ENCODE measurements at places on chromosomes 6 and 20.

- no peak for DNase-seq
These were observed 4.6 kb downstream of the ADIG start for GRCh38 chr20:38585404-38586180.

DNA sequence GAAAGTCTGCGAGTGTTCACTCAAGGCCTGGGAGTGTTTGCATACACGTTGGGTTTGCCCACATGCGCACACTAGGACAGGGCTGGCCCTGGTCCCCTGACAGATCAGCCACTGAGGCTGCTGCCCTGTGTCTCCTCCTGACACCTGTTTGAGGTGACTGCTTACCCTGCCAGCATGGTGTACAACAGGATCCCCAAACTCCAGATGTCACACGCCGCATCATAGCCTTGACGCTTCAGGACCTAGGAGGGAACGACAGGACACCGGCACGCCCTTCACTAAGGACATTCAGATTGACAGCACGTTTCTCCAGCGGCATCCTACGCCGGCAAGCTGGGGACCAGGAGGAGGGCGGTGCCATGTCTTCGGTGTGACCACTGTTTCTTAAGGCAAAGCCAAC is 37.0 kb upstream of the MPC1 start:
- DNase-seq: no peak

- no peak for DNase-seq
These were observed 35.9 kb downstream of the ANKRD60 start for GRCh38 chr20:58192567-58192966.

- no peak for DNase-seq
These were observed 18.4 kb downstream of the NUDT3 start for GRCh38 chr6:34374069-34374468.

- DNase-seq: no peak
These were observed 248.1 kb upstream of the OPRM1 start for GRCh38 chr6:153790876-153791473.

DNA sequence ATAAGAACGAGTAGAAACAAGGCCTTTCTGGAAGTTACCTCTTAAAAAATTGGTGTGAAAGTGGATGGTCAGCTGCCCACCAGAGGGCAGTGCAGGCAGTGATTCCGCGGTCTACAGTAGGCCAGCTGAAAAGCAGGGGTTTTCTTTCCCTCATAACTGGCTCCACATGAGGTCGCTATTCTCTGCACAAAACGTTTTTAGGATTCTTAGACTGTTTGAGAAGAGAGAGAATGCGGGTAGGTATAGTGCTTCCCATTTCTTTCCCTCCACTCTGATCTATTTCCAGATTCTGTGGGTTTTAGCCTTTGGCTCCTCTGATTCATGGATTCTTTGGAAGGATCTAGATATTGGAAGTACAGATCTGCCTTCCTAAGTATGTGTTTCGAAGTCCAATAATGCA is 14.2 kb downstream of the FIG4 start:
- peak; percentile 84 for DNase-seq

DNA sequence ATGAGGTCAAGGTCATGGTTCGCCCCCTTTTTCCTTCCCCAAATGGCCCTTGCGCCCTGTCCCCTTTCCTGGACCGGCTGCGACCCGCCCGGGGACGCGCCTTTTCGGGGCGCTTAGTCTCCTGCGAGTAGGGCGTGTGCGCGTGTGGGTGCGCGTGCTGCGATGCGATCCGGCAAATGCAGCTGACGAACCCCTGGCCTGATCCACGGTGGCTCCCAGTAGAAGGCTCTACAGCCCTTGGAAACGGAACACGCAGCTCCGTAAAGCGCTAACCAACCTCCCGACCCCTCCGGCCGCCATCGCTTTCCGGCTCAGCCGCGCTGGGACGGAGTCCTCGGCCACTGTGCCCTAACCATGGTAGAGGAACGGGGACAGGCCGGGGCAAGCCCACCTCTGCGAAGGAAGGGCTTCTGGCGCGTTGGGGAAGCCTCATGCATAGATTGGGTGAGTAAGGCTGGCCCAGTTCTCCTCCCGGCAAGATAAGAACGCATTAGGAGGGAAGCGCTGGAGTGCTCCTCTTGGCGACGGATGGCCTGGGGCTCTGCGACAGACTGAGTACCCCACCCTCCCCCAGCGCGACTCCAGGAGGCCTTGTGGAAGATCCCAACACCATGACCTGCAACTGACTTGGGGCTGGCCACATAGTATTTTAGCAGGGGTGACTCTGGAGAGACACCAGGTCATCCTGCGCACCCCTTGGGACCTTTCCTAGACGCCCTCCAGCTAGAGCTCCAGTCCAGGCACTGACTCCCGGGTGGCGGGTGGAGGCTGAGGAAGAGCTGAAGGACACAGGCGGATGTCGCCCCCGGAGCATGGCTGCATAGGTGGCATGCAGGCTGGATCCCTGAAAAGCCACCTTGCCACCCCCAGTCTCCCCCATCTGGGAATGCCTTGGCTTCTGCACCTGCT is 1.1 kb upstream of the SLC4A11 start:
- DNase-seq: no peak

GRCh38 chr6:46538800-46539480 is 47.7 kb upstream of the RCAN2 start:
- DNase-seq: no peak

DNA sequence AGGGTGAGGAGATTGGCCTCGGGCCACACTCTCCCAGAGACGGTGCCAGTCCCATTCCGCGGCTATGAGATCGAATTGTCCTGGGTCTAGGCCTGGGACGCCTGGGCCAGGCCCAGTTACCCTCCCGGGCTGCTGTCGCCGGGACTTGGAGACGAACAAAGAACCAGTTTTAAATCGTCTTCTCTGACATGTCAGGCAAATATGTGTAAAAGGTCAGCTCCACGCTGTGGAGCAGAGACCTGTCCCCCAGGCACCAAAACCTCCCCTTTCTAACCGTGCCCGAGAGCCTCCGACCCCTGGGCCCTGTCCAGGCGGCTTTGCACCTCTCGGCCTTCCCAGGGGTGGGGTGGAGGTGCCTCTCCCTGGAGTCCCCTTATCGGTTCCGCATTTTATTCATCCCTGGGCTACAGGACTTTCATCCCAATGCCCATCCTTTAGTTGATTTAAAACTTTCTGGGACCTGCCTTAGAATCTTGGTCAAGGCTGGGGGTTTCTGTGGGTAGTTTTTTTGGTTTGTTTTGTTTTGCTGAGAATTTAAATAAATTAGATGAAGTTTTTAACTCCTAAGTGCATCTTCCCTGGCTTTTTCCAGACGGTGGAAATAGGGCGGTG is 5.8 kb upstream of the TFAP2A start:
- DNase-seq: no peak

DNA sequence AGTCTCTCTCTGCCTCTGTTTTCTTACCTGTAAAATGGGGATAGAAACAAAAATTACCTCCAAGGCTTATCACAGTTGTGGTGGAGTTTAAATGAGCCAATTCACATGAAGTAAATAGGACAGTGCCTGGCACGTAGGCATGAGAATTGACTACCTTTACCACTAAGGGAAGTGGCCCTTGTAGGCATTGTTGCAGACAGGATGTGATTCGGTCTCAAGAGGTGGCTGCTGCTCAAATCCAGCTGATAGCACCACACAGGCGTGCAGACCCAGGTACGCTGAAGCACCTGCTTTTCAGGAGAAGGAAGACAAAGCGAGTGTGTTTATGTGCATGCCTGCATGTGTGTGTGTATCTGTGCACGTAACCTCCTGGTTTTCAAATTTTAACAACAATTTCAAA is 108.6 kb downstream of the EYA2 start:
- DNase-seq: no peak

- DNase-seq: no peak
These were observed 42.3 kb downstream of the GNAS start for GRCh38 chr20:58894652-58895447.

GRCh38 chr6:125198398-125198937 is 44.9 kb downstream of the TPD52L1 start:
- no peak for DNase-seq

GRCh38 chr20:45098103-45098773 is 2.7 kb downstream of the KCNS1 start:
- DNase-seq: peak; percentile 37

GRCh38 chr20:61169874-61170273 is 82.2 kb upstream of the CDH4 start:
- DNase-seq: no peak

- peak; percentile 1 for DNase-seq
These were observed 4.9 kb downstream of the ADGRB3 start for GRCh38 chr6:68639826-68640490.

GRCh38 chr6:28225056-28225834 is at the start of gene ZSCAN9:
Gene ZSCAN9 (plus strand): TSS chr6:28225275. CDS start chr6:28227085, 1,810 bp downstream.
- peak; percentile 83 for DNase-seq

DNA sequence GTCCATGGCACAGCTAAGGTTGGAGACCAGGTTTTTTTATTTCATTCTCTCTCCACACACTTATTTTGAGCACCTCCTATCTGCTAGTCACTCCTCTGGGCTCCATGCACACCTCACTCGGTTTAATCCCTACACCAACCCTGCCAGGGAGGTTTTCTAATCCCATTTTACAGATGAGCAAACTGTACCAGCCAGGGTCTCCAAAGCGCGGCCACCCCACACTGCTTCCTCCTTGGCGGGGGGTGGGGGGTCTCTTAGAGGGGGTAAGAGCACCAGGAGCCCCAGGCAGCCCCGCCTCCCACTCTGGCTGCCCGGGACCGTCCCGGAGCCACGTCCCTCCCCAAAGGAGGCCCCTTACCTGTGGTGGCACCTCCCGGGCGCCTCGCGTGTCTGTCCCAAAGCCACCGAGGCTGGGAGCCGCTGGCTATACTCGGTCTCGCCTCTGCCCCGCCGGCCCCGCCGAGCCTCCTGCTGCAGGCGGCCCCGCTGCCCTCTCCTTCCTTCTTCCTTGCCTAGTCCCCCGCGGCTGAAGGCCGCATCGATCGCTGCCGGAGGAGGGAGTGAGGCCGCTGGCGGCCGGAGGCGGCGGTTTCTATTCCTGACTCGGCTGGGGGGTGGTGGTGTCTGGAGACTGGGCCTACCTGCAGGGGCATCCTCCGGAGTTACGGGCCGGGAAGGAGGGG is at the start of gene KCNS1:
Gene KCNS1 (minus strand): TSS at position 565 of the 683 bp plus-strand sequence. CDS start 1,891 bp downstream, outside the sequence.
- DNase-seq: peak; percentile 10

DNA sequence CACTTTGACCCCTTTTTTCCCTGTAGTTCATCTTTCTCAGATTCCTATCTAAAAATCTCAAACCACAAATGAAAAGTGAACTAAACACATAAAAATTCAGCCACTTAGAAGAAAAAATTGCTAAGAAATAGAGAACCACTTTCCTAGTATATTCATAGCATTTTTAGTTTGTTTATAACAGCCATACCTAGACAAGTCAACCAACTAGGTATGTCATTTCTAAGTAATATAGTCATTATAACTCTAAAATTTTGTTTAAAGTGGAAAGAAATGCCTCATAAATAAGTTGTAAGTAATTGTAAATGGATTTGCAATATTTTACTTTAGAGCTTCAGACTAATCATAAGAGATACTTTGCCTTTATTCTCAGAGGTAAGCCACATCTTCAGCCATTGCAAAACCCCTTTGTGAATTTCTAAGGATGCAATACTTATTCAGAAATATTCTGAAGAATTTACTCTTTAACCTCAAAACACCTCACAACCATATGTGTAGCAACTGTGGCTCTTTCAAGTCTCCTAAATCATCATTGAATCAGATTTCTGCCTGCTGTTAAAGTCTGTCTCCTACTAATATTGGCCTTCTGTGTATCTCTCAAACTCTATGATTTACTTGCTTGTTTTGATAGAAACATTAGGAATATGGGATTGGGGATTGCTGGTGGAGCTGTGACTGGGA is 6.9 kb upstream of the SUMO4 start:
- peak; percentile 38 for DNase-seq

- DNase-seq: peak; percentile 42
These were observed 339.6 kb downstream of the ARHGAP18 start for GRCh38 chr6:129370268-129370916.

DNA sequence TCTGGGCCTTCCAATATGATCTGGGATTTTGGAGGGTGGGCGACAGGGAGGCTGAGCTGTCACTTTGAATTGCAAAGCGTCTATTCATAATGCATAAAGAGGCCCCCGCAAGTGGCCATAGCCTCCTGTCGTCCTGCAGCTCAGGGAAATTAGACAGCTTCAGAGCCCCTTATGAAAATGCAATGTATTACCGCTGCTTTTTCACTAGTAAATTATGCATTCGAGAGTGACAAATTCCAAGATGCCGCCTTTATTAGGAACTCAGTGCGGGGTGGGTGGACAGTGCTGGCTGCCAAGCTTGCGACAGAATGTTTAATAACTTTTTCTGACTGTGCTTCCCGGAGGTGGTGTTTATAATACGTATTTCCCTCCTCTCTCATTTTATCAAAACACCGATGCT is 168.5 kb downstream of the DHX35 start:
- no peak for DNase-seq

- peak; percentile 43 for DNase-seq
These were observed 17.6 kb downstream of the PLAGL2 start for GRCh38 chr20:32189691-32190615.

GRCh38 chr20:52805843-52806242 is 166.3 kb upstream of the TSHZ2 start:
- no peak for DNase-seq

DNA sequence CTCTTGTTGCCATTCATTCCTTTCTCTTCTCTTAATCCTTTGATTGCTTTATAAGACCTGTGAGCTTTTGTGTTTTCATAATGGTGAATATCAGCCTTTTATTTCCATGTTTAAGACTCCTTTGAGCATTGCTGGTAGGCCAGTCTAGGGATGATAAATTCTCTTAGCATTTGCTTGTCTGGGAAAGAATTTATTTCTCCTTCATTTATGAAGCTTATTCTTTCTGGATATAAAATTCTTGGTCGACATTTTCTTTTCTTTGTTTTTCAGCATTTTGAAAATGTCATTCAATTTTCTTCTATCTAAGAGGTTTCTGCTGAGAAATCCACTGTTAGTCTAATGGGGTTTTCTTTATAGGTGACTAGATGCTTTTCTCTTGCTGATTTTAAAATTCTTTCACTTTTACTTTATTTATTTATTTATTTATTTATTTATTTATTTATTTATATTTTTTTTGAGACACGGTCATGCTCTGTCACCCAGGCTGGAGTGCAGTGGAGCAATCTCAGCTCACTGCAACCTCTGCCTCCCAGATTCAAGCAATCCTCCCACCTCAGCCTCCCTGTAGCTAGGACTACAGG is 15.0 kb downstream of the ARFGEF3 start:
- no peak for DNase-seq

GRCh38 chr6:25640446-25640845 is 11.6 kb upstream of the SCGN start:
- DNase-seq: no peak

DNA sequence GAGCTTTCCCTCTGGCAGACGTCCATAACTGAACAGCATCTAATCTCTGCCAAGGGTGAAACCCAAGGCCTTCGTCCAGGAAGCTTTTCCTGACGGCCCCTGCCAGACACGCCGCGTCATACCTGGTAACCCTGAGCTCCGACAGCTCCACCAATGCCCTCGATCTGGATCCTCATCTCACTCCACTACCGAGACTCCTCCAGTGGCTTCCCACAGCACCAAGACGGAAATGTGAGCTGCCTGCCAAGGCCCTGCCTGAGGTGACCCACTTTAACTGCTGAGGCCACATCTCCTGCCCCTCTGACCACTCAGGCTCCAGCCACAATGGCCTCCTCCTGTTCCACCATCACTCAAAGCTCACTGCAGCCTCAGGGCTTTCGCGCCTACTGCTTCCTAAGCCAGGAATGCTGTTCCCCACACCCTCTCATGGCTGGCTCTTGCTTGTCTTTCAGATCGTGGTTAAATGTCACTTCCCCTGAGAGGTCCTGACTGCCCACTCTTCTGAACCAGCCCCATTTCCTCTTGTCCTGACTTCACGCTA is 143.2 kb downstream of the PREX1 start:
- DNase-seq: peak; percentile 28

- DNase-seq: no peak
These were observed 51.1 kb downstream of the FGD2 start for GRCh38 chr6:37056439-37057127.

GRCh38 chr20:47187450-47188195 is 168.9 kb downstream of the ZMYND8 start:
- DNase-seq: no peak

GRCh38 chr6:69976591-69977090 is 110.3 kb downstream of the COL19A1 start:
- no peak for DNase-seq
